ENCODE measurements at places on chromosomes 3 and 15.

DNA sequence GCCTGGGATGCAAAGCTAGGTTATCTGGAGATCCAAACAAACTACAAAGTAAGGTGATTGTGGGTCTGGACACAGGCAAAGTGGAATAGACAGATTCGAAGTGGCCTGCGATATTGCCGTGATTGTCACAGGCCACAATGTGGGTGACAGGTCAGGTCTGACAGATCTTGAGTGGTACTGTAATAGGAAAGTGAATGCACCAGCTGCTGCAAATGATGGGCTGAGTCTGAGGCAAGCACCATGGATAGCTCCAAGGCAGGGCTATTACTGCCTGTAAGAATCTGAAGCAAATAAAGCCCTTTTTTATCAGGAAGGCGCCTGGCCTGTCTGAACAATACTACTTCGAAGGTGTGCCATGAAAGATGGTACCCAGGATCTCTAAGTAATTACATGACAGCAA is 10.0 kb downstream of the ARMC8 start:
- DNase-seq = no peak

GRCh38 chr15:59536553-59536952 is 75.0 kb upstream of the GCNT3 start:
- no peak for DNase-seq

GRCh38 chr3:13595485-13595884 is 46.6 kb downstream of the FBLN2 start:
- DNase-seq = no peak

- no peak for DNase-seq
These were observed 101.4 kb downstream of the FNDC3B start for GRCh38 chr3:172140499-172141391.

GRCh38 chr3:159127021-159127392 is 325.2 kb downstream of the MFSD1 start:
- no peak for DNase-seq

GRCh38 chr3:47024932-47025331 is 45.5 kb downstream of the NBEAL2 start:
- DNase-seq = no peak

DNA sequence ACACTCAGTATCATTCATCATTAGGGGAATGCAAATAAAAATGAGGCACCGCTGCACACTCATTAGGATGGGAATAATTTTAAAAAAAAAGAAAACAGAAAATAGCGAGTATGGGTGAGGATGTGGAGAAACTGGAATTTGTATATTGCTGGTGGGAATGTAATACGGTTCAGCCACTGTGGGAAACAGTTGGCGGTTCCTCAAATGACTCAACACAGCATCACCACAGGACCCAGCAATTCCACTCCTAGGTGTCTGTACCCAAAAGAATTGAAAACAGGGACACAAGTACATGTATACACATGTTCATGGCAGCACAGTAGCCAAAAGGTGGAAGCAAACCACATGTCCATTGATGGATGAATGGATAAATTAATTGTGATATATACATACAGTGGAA is 35.2 kb upstream of the RFTN1 start:
- DNase-seq = no peak

DNA sequence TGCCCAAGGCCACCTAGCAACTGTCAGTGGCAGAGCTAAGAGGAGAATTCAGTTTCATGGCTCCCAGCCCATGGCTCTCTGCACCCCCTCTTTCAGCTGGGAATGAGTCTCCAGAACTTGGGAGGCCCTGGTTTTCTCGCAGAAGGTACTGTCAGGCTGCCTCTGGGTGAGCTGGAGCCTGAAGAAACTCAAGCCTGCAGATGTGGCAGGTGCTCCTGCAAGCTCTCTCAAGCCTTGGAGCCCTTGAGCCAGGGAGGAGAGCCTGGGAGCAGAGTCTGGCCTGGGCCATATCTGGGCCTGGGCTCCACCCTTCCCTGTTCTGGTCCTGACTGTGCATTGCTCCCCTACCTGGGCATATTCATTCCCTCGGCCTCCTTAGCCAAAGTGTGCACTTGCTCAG is 74.4 kb upstream of the TLE3 start:
- no peak for DNase-seq

- no peak for DNase-seq
These were observed 7.4 kb upstream of the SNX22 start for GRCh38 chr15:64144192-64144564.

- DNase-seq = no peak
These were observed 18.0 kb upstream of the SECISBP2L start for GRCh38 chr15:49064281-49064653.

DNA sequence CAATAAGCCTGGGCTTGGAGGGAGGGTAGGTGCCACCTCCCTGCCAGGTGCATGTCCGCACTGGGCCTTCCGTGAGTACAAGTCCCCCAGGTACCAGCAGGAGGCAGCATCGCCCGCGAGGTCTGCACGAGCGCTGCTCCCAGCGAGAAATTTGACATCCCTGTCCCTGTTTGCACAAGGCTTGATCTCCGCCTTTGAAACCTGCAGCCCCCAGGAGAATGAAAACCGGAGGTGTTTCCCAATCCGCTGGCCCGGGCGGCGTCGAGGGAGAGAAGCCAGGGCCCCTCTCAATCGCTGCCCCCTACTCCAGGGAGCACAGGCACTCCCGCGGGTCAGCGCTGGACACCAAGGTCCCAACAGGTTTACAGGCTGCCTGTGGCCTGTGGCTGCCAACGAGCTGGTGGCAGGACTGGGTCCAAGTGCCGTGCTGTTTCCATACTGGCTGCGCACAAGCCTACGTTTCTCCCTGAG is 961 bp downstream of the HAPLN3 start:
- peak; percentile 68 for DNase-seq

DNA sequence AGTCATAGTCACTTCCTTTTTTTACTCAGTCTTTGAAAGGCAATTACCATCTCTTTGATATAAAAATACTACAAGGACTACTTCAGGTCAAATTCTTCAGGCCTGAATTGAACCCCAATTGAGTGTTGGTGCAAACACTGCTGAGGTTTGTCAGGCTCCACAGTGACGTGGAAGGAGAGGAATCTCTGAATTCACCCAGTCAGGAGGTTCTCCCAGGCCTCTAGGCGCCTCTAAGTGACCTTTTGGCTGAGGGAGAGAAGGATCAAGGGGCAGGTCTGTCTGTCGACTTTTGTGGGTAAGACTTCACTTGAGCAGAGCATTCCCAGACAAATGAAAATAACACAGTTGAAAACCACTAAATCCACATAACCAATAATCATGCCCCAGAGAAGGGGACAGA is 227.6 kb upstream of the CHRNA7 start:
- no peak for DNase-seq

GRCh38 chr3:130354430-130354829 is 9.0 kb downstream of the COL6A5 start:
- DNase-seq = no peak

DNA sequence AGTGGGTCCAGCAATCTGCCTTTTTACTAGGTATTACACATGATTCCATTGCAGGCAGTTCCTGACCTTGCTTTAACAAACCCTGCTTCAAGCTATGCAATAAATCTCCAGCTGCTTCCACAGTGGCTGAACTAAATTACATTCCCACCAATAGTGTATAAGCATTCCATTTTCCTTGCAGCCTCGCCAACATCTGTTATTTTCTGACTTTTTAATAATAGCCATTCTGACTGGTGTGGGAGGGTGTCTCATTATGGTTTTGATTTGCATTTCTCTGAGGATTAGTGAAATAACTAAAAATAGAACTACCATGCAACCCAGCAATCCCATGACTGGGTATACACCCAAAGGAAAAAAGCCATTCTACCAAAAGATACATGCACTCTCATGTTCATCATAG is 36.4 kb upstream of the DNAJC13 start:
- no peak for DNase-seq

DNA sequence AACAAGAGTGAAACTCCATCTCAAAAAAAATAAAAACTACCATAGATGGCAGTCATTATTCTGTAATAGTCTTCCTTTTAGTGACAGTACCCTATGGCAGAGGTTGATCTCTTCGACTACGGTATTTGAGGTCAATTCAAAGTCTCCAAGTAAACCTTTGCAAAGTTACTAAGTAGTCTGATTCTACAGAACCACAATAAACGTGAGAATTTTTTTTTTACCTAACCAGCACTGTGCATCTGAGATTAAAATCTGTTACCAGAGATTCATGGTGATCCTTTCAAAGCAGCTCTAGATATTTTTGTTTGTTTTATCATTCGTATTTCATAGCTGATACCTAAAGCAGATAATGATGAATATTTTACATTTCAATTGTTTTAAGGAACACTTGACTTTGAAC is 86.6 kb upstream of the CHD2 start:
- DNase-seq = no peak

DNA sequence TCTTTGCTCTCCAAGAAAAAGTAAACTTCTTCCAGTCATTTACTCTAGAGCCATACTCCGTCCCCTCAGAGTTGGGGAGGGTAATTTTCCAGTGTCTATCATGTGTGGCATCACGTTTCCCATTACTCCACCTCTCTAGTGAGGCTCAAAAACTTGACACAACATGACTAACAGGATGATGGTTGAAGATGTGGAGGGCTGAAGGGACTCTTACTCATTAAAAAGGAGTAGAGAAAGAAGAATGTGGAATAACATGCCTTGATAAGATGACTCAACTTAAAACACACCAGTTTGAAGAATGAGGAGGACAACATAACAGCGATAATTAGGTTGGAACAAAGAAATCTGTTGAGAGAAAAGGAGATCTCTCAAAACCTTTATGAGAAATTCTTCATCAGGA is 894.3 kb downstream of the OTOL1 start:
- no peak for DNase-seq

DNA sequence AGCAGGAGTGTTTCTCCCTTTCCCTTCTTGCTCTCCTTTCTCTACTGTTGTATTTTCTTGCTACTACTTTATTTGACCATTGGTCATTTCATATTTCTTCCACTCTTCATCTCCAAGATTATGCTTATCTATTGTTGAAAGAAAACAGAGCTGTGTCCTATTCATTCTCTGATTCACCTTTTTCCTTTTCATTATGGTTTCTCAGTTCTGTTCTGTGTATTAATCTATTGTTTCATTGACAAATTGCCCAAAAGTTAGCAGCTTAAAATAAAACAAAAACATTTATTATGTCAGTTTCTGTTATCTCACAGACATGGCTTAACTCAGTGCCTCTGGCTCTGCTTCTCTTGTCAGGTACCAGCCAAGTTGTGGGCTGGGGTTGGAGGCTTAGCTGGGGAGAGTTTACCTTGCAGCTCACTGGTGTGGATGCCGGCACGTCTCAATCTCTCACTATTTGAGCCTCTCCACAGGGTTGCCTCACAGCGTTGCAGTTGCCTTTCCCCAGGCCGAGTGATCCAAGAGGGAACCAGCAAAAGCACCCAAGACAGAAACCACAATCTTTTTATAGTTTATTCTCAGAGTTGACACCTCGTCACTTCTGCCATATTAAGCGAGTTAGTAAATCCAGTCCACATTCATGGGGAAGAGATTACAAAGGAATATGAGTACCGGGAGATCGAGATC is 36.9 kb upstream of the FILIP1L start:
- no peak for DNase-seq

GRCh38 chr15:76972389-76973361 is 22.3 kb upstream of the PSTPIP1 start:
- no peak for DNase-seq

DNA sequence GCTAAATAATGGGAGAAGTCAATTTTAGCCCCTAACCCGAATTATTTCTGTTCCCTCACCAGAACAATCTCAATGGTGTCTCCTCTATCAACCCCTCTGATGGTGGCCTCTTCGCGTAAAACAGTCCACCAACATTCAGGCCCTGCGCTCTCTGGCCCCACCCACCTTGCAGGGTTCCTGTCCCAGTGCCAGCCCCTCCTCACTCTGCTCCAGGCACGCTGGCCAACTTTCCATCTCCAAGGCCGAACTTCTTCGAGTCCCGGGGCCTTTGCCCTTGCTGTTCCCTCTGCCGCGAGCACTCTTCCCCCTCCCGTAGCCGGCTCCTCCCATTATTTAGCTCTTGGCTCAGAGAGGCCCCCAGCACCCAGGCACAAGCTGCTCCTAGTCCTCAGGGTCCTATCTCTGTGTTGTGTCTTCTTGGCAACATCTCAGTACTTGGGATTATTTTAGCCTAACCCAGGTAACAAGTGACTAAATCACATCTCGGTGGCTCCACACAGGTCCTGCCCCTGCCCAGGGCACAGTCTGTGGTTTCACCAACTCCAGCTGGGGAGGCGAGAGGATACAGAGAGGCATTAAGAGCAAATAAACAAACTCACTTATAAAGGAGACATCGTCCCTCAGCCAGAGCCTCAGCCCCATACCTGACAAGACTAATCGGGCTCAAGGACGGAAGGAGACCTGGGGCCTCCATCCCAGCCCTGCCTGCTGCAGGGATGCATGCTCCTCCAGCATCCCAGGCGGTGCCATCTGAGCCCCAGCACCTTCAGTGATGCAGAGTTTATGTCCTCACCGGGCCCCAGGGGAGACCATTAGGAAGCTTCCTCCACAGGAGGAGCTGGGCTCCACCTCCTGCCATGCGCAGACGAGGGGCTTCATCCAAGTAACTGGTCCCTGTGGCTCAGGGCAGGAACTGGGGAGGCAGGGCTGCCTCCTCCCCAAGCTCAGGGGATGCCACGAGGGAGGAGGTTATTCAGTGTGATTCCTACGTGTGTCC is 19.7 kb upstream of the IQSEC1 start:
- no peak for DNase-seq

- no peak for DNase-seq
These were observed 1050.5 kb downstream of the ROBO2 start for GRCh38 chr3:78090382-78090781.

GRCh38 chr3:97935842-97936241 is 36.4 kb downstream of the RIOX2 start:
- DNase-seq = no peak

- no peak for DNase-seq
These were observed 2.3 kb upstream of the EDEM1 start for GRCh38 chr3:5185093-5185673.

- DNase-seq = peak; percentile 18
These were observed 53.1 kb downstream of the CACNA2D2 start for GRCh38 chr3:50450209-50450921.

DNA sequence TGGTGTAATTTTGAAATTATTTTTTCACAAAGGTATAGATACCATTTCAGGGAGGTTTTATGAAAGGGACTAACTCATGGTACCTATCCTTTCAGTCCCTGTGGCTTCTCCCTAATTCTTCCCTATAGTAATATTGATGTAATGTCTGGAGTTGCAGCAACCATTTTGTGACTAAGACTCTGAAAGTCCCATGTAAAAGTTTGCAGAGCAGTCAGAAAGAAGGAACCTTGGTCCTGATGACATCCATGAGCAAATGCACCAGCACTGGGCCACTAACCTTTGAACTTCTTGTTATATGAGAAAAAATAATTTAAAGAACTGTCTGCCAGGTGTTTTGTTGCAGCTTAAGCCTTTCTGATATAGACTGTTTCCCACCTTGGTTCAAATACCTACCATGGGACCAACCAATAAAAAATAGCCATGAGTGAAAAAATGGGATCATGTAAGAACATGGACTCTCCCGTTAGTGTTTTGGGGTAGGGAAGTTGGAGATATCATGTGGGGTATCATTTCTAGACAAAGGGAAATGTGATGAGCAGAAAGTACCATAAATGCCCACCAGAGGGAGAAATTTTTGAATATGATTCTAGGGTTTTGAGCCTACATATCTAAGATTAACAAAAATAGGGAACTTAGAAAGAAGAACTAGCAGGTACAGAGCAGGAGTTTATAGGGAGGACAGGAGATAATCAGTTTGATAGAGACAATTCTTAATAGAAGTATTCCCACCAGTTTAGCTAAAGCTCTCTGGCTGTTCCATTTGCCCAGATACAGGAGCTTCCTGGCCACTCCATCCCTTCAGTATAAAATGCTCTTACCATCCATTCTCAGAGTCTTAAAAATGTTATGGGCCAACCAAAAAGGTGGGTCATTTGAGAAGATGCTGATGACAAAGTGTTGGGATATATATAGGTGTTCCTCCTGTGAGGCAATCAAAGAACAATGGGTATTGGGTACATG is 3.4 kb upstream of the CPOX start:
- no peak for DNase-seq

- DNase-seq = no peak
These were observed 341.9 kb upstream of the RORA start for GRCh38 chr15:61571026-61571425.

Measured in stimulated activated CD4-positive, alpha-beta T cell treated with anti-CD3 and anti-CD28 coated beads, Interleukin-1b, Interleukin-23, amount 100 ng/mL, for 1 hour (primary cell).